ENCODE measurements at places on chromosomes 4 and X.

DNA sequence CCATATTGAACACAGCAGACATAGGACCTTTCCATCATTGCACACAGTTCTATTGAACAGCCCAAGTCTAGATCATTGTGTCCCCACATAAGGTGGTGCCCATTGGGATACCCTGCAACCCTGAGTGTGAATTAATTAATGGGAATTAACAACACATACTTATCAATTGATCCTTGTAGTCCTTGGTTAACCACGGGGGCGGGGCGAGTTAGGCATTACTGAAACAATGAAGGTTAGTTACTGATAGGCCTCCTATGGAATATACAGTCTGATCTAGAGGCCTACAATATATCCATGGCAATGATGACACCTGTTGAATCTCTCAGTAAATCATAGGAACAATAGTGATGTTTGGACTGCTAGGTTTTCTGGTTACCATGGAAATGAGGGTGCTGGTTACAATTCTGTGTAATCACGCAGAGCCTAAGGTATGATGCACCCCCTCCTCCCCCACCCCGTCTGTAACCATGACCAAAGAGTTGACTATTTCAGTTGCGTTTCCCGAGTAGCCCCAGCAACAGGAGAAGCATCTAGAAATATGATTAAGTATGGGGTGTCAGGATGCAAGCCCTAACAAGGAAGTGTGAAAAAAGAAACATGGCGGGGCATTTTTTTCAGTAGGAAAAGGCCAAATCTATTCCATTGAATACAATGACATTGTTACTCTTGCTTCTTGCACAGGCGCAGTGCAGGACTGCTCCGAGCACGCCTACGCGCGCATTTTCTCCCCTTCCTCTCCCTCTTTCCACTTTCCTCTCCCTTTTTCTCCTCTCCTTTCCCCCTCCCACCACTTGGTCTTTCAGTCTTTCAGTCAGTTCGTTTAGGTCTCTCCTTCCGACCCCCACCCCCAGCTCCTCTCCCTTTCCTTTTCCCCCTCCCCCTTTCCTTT lies 677 bp upstream of the NONO start:
- no peak for DNase-seq

GRCh38 chrX:95903490-95903889 lies 781.2 kb upstream of the DIAPH2 start:
- DNase-seq = no peak

DNA sequence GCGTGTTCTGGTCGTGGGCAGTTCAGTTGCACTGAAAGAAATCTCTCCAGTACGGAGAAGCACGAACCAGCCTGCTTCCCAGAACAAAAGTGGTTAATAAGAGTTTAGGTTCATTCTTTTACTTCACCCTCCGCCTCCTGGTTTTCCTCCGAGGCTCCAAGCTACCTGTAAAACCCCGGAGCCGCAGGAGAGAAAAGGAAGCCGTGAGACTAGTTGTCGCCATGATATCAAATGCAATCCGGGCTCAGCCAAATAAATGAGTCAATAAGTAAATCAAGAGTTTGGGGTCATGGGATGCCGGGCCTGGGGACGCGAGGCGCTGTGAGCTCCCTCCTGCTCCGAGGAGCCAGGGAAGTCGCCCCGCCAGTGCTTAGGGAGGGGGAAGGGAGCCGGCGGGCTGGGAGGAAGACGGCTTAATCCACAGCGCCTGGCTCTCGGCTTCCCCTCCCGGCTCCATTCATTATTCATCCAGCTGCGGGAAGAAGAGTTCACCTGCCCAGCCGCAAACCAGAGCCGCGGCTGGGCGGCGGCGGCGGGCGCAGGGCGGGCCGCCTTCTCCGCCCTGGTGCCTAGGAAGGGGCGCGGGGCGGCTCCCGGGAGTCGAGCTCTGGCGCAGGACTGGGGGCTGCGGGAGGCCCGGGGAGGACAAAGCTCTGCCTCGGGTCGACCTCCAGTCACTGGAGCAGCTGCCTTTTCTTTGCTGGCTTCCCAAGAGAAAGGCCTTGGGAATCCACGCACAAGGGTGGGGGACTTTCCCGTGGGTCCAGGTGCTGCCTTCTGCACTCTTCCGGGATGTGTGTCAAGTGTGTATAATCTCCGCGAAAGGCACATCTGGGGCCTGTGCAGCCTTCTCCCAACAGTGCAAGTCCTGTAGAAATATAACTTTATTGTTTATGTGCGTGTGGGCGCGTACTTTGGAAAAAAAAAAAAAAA lies 1.7 kb downstream of the FRAS1 start:
- DNase-seq = no peak

DNA sequence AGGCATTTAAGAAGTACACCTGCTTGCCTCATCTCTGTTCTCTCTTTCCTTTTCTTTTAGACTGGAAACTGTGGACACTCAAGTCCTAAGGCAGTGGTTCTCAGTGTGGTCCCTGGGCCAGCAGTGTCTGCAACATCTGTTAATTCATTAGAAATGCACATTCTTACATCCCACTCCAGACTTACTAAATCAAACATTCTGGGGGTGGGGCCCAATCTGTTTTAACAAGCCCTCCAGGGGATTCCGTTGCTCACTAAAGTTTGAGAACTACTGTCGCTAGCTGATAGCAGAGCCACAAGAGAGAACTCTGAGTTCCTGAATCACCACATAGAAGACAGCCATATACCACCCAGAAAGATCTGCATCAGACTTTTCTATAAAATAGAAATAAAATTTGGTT lies 430.6 kb downstream of the BCOR start:
- DNase-seq = no peak

- DNase-seq = no peak
Measured at GRCh38 chrX:44651358-44651757, 108.7 kb upstream of the FUNDC1 start.

- DNase-seq = no peak
Measured at GRCh38 chr4:99336553-99336952, 15.4 kb upstream of the ADH1B start.

GRCh38 chr4:184752496-184753275 lies 18.8 kb upstream of the CENPU start:
- no peak for DNase-seq
